Thymus (tissue), 14 donors: ENCODE measurements at places on chromosomes 1 and 21. TPM values are rescaled to one million over a fixed set of nuclear protein-coding genes. Genes with fewer than 3 reads are reported as not detected.

GRCh38 chr1:86289161-86289560, 107.0 kb downstream of the ODF2L start:
- H3K4me1 ChIP-seq = no peaks in the 10 kb centered on the region
- no peaks in the 10 kb centered on the region for H3K27me3 ChIP-seq
- no peak overlapping the region for H3K27ac ChIP-seq

DNA sequence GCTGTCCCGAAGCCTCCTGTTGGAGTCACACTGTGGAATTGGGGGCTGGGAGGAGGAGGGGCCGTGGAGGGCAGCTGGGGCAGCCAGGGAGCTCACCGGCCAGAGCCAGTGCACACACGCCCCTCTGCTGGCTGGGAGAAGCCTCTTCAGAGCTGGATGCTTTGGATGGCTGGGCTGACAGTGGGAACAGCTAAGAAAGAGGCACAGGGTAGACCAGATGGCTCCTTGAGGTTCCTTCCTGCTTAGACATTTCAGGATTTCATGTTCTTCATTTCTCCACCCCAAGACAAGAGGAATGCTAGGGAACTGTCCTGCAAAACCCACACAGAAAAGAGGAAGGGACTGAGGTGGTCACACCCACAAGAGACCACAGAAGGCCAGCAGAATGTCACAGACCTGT, 254.8 kb upstream of the VAMP3 start:
- no peaks in the 10 kb centered on the region for H3K27me3 ChIP-seq
- H3K36me3 ChIP-seq = no peaks in the 10 kb centered on the region
- no peak for DNase-seq
- no peak overlapping the region for H3K4me3 ChIP-seq

GRCh38 chr1:16397120-16397519, 30.1 kb downstream of the SZRD1 start:
- peak overlapping the region; percentile 3 for H3K27ac ChIP-seq
- peaks cover 15% of the 10 kb centered on the region for H3K4me1 ChIP-seq
- H3K27me3 ChIP-seq = no peaks in the 10 kb centered on the region
- DNase-seq = no peak
- no peak overlapping the region for H3K4me3 ChIP-seq

GRCh38 chr1:31701091-31701736, 2.6 kb downstream of the COL16A1 start:
- H3K27me3 ChIP-seq = peaks cover 26% of the 10 kb centered on the region
- no peak overlapping the region for H3K4me3 ChIP-seq
- H3K27ac ChIP-seq = peak overlapping the region; percentile 17
- no peaks in the 10 kb centered on the region for H3K36me3 ChIP-seq
- no peaks in the 10 kb centered on the region for H3K4me1 ChIP-seq
- DNase-seq = no peak

DNA sequence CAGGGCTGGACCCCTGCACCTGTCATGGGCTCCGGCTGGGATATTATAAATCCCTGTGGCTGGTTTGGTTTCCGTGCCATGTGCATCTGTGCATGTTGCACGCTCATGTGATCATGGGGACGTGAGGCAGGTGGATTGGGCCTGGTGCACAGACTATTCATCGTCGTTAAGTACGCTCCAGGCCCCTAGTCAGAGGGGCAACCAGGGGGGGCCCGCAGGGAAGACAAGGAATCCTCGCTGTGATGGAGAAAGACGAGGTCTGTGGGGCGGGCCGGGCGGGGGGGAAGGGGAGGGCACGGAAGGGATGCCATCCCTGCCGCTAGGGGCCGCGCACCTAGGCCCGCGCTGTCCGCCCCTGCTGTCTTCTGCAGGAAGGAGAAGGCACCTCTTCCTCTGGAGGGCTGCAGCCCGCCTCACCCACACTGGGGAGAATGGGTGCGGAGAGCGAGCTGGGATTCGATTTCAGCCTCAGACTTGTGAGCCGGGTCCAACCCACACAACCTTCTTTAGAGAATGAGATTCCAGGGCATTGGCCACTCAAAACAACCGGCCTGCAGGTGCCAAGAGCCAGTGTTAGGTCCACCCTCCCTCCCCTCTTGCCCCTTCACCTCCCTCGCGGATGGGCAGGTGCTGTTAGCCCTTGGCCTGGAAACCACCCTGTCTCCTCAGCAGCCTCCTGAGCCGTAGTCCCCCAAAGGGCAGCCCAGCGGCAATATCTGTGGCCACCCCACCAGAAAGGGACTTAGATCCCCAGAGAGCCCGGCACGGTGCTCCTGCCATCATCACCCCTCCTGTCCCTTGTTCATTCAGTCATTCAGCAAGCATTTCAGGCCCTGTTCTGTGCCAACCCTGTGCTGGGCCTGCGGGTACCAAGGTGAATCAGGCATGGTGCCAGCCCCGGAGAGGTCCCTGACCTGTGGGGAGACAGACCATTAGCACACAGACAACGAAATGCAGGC, 950 bp upstream of the LRP8 start:
- H3K27ac ChIP-seq = no peak overlapping the region
- peaks cover 13% of the 10 kb centered on the region for H3K27me3 ChIP-seq
- DNase-seq = peak; percentile 44
- peak overlapping the region; percentile 47 for H3K4me3 ChIP-seq
- peaks cover 31% of the 10 kb centered on the region for H3K4me1 ChIP-seq
- no peaks in the 10 kb centered on the region for H3K36me3 ChIP-seq

DNA sequence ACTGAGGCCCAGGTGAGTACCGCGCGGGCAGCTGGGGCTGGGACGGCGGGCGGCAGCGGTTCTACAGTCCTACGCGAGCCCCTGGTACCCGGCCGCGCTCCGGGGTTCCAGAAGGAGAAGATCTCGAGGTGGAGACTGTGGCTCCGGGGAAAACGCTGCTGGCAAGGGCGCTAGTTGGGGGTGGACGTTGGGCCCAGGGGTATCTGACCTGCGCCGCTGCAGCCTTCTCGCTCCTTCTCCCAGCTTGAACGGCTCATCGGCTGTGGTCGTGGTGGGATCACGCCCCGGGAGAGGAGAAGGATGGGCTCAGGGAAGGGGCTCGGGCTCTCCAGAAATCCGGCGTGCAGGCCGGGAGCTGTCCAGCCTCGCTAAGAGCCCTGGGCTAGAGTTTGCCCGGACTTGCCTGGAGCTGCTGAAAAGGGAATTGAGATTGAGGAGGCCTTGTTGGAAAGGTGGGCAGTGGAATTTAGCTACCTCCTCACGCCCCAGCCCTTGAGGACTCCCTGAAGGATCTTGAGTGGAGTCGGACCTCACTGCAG, 1.1 kb upstream of the POU3F1 start:
- peaks cover 62% of the 10 kb centered on the region for H3K27me3 ChIP-seq
- no peaks in the 10 kb centered on the region for H3K36me3 ChIP-seq
- H3K27ac ChIP-seq = no peak overlapping the region
- H3K4me3 ChIP-seq = no peak overlapping the region
- H3K4me1 ChIP-seq = peaks cover 14% of the 10 kb centered on the region

- peaks cover 7% of the 10 kb centered on the region for H3K4me1 ChIP-seq
- H3K36me3 ChIP-seq = no peaks in the 10 kb centered on the region
- H3K4me3 ChIP-seq = no peak overlapping the region
- no peaks in the 10 kb centered on the region for H3K27me3 ChIP-seq
- no peak for DNase-seq
- H3K27ac ChIP-seq = no peak overlapping the region
Measured at GRCh38 chr1:27122652-27123051, 32.3 kb downstream of the SLC9A1 start.

- no peaks in the 10 kb centered on the region for H3K4me1 ChIP-seq
- H3K4me3 ChIP-seq = no peak overlapping the region
- no peak overlapping the region for H3K27ac ChIP-seq
- H3K36me3 ChIP-seq = no peaks in the 10 kb centered on the region
- DNase-seq = no peak
Measured at GRCh38 chr1:232183802-232184201, 446.1 kb downstream of the SIPA1L2 start.

- H3K27ac ChIP-seq = peak overlapping the region; percentile 58
- peaks cover 38% of the 10 kb centered on the region for H3K4me1 ChIP-seq
- H3K36me3 ChIP-seq = no peaks in the 10 kb centered on the region
- H3K27me3 ChIP-seq = no peaks in the 10 kb centered on the region
- no peak for DNase-seq
Measured at GRCh38 chr1:179814546-179814838, 63.1 kb downstream of the TOR1AIP2 start.

- H3K4me1 ChIP-seq = no peaks in the 10 kb centered on the region
- H3K27me3 ChIP-seq = no peaks in the 10 kb centered on the region
- no peaks in the 10 kb centered on the region for H3K36me3 ChIP-seq
- H3K4me3 ChIP-seq = no peak overlapping the region
Measured at GRCh38 chr1:192626366-192627179, 9.4 kb upstream of the RGS13 start.

Gene SMCP
- not detected for total RNA-seq

Gene DTL
- total RNA-seq = 23.4 TPM

Gene CDA
- total RNA-seq = 0.33 TPM
